ENCODE measurements at places on chromosomes 3 and 15.

- DNase-seq, result no peak
These were observed 1.4 kb upstream of the BHLHE40 start for GRCh38 chr3:4977853-4978203.

DNA sequence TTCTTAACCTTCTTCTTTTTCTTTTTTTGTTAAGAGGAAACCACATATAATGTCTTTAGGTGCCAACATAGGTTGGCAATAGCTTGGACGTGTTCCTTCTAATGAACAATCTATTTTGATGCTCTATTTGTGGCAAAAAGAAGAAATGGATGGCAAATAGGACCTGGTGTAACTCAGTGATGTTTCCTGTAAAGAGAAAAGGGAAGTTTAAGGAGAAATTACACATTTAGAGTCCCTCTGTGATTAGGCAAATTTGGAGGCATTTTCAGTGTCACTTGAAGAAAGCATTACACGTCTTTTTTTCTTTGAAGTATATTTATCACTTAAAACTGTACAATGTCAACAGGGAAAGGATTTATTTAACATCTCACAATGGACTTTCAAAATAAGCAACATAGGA is 327.1 kb downstream of the ZIC1 start:
- no peak for DNase-seq

DNA sequence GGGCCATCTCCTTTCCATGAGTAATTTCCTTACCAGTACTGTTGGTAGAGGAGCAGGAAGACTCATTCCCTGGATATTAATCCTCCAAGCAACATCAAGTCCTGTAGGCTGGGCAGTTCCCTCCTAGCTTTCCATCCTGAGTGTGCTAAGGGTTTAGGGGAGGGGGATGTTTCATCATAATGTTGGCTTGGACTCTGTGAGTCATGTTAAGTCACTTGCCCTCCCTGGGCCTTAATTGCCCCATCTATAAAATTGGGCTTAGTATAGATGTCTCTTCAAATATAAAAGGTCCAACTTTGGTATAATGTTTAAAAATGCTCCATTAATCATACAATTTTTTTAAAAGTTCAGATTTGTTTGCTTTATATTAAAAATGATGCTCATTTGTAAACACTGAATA is 52.7 kb downstream of the TLE3 start:
- DNase-seq, result no peak

GRCh38 chr15:74364936-74365597 is 2.4 kb downstream of the CYP11A1 start:
- no peak for DNase-seq

DNA sequence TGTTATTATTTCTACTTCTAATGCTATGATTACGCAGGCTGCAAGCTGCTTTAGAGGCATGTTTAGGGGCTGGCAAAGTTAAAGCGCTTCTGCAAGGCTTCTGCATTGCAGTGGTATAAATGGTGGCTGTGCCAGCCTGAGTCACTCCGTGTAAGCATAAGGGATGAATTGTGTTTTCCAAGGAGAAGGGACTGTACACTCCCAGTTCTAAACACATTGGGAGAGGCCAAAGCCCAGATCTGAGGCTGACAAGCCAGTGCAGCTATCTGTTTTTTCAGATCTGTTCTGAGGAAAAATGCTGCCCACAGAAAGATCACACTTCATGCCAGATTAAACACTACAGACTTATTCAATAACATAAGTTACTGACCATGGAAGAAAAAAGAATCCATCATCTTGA is 83.8 kb downstream of the PRICKLE2 start:
- no peak for DNase-seq

GRCh38 chr15:66885281-66885915 is 180.0 kb upstream of the SMAD3 start:
- no peak for DNase-seq

GRCh38 chr3:126440709-126440995 is 35.0 kb downstream of the ZXDC start:
- DNase-seq, result no peak

DNA sequence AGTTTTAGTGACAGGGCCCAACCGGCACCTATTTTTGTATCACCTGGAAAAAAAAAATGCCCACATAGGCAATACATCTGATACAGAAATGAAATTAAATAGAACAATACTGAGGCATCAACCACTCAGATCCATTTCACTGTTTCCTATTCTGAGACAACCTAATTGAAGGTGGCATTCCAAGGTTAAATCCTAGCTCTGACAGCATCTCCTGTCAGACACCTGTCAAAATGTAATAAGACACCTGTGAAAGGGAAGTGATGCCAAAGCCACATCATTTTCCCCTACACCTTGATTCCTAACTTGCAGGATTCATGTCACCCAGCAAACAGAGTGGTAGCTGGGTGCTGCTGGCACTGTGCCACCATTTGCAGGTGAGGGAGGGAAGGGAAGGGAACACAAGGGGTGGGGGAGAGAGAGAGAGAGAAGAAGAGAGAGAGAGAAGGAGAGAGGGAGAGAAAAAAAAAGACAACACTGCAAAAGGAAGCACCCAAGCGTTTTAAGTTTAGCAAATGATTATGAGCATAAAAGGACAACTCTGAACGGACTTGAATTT is 1044.6 kb upstream of the CFAP20DC start:
- DNase-seq, result no peak

DNA sequence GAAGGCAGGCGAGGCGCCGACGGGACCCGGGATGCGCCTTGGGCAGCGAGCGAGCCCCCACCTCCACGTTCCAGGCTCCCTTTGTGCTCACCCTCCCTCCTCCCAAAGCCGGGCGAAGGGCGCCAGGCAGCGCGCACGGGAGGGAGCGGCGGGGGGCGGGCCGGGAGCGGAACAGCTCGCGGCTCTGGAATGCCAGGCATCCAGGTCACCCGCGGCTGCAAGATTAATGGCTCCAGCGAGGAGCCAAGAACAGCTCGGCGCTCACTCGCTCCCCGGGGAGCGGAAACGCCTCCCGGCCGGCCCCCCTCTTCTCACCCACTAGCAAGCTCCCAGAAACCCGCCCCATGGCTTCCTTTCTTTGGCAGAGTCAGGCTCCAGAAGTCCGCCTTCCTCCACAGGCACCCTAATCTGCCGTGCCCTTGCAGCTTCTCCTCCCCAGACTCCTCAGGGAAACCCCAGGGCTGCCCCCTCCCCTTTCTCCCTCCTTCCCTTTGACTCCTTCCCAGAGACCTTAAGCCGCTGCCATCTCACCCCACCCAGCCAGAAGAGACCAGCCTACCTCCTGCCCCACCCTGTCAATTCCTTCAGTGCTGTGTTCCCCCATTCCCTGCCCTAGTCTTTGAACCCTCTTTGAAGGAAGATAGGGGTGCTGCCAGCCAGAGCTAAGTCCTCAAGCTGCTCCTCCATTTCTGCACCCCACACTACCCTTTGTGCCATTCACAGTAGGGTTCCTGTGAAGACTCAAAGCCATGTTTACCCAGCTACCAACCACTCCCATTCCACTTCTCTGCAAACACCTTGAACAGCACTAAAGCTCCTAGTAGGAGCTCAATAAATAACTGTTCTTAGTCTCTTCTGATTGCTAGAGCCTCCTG is 9.9 kb downstream of the AMOTL2 start:
- no peak for DNase-seq

DNA sequence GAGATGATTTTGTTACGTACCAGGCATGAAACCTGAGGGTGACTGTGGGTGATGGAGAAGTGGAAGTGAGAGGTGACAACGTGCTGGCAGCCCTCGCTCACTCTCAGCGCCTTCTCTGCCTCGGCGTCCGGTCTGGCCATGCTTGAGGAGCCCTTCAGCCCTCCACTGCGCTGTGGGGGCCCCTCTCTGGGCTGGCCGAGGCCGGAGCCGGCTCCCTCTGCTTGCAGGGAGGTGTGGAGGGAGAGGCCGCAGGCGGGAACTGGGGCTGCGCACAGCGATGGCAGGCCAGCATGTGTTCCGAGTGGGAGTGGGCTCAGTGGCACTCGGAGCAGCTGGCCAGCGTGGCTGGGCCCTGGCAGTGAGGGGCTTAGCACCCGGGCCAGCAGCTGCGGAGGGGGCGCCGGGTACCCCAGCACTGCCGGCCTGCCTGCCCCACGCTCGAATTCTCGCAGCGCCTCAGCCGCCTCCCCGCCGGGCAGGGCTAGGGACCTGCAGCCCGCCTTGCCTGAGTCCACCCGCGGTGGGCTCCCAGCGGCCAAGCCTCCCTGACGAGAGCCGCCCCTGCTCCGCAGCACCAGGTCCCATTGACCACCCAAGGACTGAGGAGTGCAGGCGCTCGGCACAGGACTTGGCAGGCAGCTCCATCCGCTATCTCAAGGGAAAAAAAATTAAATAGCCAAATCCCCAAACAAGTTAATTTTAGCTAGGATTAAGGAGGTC is 29.7 kb upstream of the MYRIP start:
- DNase-seq, result no peak

GRCh38 chr15:70532531-70533186 is 230.7 kb downstream of the UACA start:
- no peak for DNase-seq

All from activated T-helper 1 cell treated with anti-CD3 and anti-CD28 coated beads, Interleukin-2, amount 50 U/mL, for 16 hours (primary cell).